ENCODE measurements at places on chromosomes 2 and 18.

- DNase-seq = no peak
Observed at GRCh38 chr18:26741758-26742157, 123.7 kb downstream of the AQP4 start.

DNA sequence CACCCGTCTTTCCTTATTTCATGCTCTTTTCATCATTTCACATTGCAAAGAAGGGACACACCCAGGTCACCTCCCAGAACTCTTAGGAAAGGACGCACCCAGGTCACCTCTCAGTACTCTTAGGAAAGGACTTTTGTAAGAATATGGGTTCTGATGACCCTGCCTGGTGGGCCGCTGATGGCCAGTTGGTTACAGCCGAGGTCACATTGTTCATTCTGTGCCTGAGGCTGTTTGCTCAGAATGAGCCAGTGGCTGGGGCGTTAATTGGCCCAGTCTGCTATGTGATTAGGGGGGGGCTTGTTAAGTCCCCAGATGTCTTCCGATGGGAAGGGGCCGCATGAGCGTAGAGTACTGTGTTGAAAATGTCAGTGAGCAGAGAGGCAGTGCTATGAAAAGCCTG, 9.4 kb downstream of the MLPH start:
- no peak for DNase-seq

DNA sequence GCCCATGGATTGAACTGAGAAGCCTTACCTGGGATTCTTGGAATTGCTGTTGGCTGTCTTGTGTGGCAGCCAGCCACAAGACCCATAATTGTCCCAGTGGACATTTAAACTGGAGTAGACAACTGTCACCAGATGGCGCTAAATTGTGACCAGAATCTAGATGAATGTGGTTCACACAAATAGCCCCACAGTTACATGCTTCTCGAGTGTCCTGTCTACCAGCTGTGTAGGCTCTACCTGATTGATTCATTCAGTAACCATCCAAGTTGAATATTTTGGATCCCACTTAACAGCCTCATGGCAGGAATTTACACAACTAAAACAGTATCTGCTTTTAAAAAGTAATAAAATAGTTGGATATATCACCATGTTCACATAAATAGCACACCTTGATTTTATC, 73.2 kb downstream of the MAP4K4 start:
- DNase-seq = peak; percentile 54

DNA sequence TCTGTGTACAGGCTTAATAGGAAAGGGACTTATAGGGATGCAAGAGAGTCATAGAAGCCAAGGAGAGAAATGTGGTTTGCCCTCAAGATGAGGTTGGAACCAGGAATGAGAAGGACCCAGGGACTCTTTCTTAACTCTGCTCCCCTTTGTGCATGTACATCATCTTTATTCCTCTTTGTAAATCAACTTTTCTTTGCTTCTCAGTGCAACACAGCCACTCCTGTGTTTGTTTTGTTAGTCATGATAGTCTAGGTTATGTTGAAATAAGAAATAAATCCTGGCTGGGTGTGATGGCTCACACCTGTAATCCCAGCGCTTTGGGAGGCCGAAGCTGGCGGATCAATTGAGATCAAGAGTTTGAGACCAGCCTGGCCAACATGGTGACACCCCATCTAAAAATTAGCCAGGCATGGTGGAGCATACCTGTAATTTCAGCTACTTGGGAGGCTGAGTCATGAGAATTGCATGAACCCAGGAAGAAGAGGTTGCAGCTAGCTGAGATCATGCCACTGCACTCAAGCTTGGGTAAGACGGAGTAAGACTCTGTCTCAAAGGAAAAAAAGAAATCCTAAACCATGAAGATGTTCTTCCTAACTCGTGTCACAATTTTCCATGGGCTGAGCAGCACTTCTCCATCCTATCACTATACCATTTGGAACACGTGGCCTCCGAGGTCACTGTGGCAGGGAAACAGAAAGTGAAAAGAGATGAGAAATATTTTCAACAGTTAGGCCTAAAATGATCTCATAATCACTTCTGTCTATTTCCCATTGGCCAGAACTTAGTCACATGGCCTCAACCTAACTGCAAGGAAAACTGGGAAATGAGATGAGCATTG, 73.0 kb upstream of the TMEM17 start:
- DNase-seq = no peak

GRCh38 chr2:85110991-85111560, 22.1 kb upstream of the TCF7L1 start:
- no peak for DNase-seq

DNA sequence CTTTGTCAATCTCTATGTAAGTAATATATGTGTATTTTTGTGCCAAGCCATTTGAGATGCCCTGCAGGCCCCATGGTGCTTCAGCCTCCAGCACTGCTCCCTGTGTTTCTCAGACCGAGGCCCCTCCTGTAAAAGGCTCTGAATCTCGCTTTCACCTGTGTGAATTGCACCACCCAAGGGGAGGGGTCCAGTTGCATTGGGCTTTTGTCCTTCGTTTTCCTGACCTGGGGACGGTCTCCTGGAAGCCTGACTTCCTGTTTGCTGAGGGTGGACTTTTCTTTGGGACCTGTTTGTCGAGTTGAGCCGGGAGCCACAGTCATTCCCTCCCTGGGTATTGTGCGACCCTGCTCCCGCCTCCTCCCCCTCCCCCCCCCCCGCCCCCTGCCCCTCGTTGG, 48.9 kb downstream of the AGAP1 start:
- DNase-seq = no peak

DNA sequence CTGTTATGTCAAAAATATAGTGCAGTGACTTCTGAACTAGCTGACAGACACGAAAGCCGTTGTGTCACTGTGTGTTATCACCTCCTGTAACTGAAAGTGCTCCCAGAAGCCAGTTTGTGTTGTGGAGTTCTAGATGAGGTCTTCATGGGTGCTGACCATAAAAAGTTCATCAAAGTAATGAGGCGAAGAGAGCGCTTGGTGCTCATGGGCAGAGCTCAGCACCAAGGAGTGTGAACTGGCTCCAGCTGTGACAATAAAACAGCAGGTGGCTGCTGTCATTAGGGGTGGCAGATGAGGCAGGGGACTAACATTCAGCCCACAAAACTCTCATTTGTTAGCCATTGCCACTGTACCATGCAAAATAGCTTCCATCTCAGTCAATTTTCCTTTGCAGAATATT, 151.1 kb downstream of the ZNF407 start:
- no peak for DNase-seq

- no peak for DNase-seq
Observed at GRCh38 chr18:37563931-37564392, 1.6 kb downstream of the CELF4 start.

- DNase-seq = no peak
Observed at GRCh38 chr2:173373290-173373689, 18.6 kb downstream of the CDCA7 start.

DNA sequence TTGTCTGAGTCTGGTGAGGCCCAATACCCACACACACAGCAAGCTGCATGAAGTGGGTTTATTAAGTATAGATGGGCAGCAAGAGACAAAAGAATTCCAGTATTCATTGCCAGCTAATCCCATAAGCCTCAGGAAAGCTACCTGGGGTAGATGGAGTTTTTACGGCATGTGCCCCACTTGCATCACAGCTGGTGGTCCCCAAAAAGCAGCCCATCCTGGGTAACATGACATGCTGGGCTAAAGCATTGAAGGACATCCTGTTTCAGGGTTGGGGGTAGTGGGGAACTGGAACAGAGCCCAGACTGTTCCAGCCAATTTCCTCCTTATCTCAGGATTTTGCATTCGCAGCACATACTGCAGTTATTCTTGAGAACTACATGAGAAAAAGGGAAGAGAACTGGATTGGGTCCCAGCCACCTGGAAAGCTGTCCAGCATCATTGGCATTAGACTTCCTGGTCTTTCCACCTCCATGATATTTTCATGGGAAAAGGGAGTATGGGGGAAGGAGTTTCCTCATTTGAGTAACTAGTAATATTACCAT, 240.1 kb upstream of the MMADHC start:
- DNase-seq = no peak

DNA sequence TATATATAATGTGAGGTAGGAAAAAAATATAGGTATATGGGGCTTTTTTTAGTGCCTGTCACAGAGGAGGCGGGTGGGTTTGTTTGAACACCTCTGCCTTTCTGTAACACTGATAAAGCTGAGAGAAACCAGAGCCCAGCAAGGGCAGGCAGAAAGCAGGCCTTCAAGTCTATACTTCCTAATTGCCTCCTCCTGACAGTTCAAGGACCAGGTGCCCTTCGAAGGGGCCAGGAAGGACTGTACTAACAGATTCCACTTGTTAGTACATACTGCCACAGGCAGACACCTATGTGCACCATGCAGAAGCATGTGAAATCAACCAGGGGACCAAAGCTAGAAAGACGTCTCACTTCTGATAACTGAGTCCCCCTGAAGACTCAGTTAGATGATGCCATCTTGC, 13.8 kb downstream of the SLC1A4 start:
- DNase-seq = no peak

GRCh38 chr2:40093021-40093675, 314.1 kb upstream of the THUMPD2 start:
- DNase-seq = no peak

- no peak for DNase-seq
Observed at GRCh38 chr2:96267159-96267971, 1.3 kb downstream of the CIAO1 start.
